Astrocyte (in vitro differentiated cells and primary cell): ENCODE measurements at places on chromosomes 16 and 17. TPM values are rescaled to one million over a fixed set of nuclear protein-coding genes. Genes with fewer than 3 reads are reported as not detected.

IRX5 gene
- total RNA-seq, result 0.57 and 0.75 TPM in 2 replicates

AHSP gene
- not detected in 2 replicates for total RNA-seq

GRB7 gene
- total RNA-seq, result 1.8 and 3.3 TPM in 2 replicates

EFNB3 gene
- 7.0 and 7.6 TPM in 2 replicates for total RNA-seq
